ENCODE measurements at places on chromosomes 16 and 17. TPM values are rescaled to one million over a fixed set of nuclear protein-coding genes. Genes with fewer than 3 reads are reported as not detected.

- DNase-seq: no peak
Observed at GRCh38 chr17:83103200-83103942, 24.0 kb downstream of the METRNL start.

GRCh38 chr17:1649844-1650501 is at the start of gene RILP:
Gene RILP, minus strand, starts transcription at chr17:1649866. Its CDS starts 62 bp downstream, at chr17:1649804.
- DNase-seq: no peak

DNA sequence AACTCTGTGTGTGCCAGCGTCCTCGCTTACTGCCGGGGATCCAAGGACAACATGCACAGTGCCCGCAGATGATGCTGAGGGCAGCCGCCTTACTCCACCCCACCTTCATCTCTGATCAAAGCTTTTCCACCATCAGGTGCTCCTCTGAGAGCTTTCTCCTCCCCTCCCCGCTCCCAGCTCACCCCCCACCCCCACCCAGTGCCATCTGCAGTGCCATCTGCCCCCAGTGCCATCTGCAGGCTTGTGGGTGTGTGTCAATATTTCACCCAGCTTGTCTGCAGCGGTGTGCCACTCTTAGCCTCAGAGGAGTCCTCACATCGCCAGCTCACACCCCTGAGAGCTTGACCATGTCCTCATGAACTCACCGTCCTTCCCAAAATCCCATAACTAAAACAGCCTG is 98.2 kb upstream of the NOL11 start:
- DNase-seq: no peak

DNA sequence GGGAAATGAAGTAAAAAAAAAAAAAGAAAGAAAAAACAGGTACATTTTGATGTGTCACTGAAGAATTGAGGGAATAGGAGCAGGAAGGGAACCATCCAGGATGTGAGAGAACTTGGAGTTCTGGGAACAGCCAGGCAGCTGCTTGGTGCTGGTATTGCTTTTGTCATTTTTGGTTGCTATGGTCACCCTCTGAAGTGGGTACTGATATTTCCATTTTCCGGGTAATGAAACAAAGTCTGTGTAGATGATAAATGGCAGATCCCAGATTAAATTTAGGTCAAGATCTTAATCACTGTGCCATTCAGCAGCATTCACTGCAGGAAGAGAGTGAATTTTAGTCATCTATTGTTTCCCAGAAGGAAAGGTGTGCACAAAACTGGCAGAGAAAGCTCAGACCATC is 93.6 kb downstream of the ABCA8 start:
- no peak for DNase-seq

GRCh38 chr16:81003610-81004460 is 2.9 kb downstream of the CMC2 start:
- DNase-seq: no peak

DNA sequence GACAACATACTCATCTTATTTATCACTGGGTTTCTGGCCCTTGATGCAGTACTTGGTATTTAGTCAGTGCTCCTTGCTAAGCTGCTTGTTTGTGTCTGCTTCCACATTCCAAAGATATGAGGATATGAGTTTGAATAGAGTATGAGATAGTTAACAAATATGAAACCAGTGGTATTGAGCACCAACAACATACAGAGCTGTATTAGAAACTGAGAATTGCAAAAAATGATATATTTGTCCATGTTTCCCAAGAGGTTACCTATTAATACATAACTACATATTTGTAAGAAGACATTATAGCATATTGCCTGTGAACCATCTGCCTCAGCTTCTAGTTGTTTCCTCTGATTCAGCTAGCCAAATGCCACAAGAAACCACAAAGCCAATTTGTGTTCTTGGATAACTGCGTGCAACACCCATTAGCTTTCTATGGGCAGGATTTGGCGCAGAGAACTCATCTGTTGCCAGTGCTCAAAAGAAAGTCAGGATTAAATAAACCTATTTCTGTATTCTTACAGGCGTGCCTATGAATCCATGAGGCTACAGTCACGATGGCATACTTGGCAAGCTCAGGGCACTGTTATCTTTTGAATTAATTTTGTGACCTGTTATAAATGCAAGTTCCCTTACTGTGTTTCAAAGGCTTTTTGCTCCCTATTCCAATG is 194.4 kb downstream of the MAP2K6 start:
- no peak for DNase-seq

GRCh38 chr16:3578121-3578520 is 918 bp upstream of the NLRC3 start:
- DNase-seq: no peak

The C17orf58 gene
- 10.3 TPM for total RNA-seq

The CCL13 gene
- not detected for total RNA-seq

The PRM2 gene
- not detected for total RNA-seq

The SNAI3 gene
- total RNA-seq: 0.59 TPM
